COLO829 (cell line): ENCODE measurements at places on chromosomes 12 and 14.

- no peak for DNase-seq
Observed at GRCh38 chr14:105531088-105531893, 4.9 kb downstream of the TMEM121 start.

DNA sequence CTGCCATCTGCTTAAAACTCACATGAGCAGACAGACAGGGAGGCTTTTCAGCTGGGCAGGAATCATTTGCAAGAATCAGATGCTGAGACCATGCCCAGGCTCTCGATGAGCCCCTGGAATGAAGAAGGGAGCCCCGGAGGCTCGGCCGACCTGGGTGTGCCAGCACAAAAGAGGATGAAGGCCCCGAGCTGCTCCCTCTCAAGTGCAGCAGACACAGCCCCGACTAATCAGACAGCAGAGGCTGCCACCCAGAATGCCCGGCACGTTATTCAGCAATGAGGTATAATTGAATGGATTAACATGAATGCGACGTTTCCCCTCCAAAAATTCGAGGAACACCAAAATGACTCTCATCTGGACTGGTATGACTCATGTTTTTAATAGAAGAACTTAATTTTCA is 58.9 kb downstream of the BCL11B start:
- no peak for DNase-seq

DNA sequence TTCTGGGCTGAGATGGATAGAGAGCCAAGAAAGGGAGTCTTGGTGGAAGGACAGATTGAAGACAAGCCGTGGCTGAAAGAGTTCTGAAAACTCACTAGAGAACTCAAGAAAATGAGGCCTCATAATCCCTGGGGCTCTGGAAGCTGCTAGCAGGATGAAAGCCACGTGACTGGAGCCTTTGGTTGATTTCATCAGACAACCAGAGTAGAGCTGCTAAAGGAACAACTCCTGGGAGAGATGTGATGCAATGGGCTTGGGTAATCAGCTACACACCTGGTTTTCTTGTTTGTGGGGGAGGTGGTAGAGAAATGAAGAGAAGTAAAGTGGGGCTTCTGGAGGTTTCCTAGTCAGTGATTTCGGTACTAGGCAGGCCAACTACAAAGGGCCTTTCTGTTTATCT is 13.4 kb downstream of the CSRNP2 start:
- no peak for DNase-seq

- DNase-seq = no peak
Observed at GRCh38 chr14:89681086-89682018, 264.3 kb upstream of the FOXN3 start.

DNA sequence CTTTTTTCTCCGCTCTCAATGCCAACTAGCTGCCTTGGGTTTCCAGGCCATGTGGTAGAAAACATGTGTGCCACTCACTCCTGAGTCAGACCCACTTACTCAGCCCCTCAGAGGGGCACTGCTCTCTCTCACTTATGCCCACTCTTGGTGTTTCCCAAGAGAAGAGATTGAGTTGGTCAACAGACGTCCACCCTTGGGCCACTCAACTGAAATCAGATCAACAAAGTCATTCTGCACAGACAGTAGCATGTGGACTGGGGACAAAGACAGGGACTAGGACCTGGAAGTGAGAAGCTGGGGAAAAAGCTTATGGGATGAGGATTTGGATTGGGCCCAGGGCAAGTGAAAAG is 161.2 kb downstream of the EFCAB11 start:
- no peak for DNase-seq

DNA sequence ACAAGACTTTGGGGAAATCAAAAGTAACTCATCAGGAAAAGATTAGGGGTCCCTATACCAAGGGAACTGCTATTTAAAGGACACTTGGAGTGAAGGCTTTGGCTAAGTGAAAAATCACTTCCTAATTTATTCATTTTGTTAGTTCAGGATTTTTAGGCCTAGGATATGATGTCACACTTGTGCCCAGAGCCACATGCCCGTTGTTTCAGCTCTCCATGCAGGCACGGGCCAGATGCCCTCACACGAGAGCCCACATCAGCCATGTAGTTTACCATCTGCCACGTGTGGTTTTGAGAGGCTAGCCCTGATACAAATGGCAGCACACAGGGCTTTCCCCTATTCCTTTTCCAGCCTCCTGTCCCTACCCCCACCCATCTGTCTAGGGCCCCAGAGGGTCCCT is 11.9 kb upstream of the LRP1-AS start:
- no peak for DNase-seq
